ENCODE measurements at places on chromosomes 7 and 10.

- DNase-seq = no peak
Observed at GRCh38 chr10:112744181-112745096, 205.6 kb upstream of the TCF7L2 start.

- no peak for DNase-seq
Observed at GRCh38 chr10:5669604-5670003, 3.2 kb upstream of the ASB13 start.

GRCh38 chr10:65945061-65945460, 980.8 kb upstream of the LRRTM3 start:
- no peak for DNase-seq

DNA sequence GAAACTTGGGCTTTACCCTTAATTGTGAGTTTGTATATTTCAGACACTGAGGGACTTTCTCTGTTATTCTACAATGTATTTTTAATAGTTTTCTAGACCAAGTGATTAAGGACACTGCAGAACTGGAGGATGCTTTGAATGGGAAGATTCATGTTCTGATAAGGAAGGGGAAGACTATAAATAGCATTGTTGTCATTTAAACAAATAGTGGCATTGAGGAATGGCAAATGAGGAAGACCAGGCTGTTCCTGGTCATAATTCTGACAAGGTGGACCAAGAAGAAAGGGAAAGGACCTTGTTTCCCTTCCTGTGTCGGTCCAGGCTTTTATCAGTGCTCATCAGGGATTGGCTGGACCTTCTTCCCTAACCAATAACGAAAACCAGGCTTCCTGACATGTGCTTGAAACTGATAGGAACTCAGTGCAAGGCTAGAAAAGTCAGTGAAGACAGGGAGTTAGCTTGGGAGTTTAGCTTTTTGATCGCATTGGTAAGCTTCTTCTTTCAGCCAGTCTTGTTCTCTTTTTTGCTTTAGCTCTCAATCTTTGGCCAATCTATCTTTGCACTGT, 116.2 kb downstream of the ITGA8 start:
- no peak for DNase-seq

DNA sequence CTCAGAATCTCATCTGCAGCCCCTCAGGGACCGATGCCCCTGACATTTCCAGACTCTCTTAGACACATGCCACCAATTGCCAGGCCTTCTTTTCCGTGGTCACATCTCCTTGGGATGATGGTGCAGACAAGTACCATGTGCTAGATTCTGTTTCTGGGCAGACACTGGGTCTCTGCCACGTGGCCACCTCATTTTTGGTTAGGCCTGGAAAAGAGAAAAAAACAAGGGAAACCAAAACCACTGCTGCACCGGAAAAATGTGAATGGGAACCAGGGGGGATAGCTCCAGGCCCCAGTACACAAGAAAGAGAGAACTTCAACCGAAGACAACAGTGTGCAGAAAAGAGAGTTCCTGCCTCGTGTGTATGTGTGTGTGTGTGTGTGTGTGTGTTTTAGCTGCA, 23.0 kb upstream of the MXI1 start:
- DNase-seq = no peak

Measured in GM04503 (cell line).